ENCODE measurements at places on chromosomes 13 and 19.

DNA sequence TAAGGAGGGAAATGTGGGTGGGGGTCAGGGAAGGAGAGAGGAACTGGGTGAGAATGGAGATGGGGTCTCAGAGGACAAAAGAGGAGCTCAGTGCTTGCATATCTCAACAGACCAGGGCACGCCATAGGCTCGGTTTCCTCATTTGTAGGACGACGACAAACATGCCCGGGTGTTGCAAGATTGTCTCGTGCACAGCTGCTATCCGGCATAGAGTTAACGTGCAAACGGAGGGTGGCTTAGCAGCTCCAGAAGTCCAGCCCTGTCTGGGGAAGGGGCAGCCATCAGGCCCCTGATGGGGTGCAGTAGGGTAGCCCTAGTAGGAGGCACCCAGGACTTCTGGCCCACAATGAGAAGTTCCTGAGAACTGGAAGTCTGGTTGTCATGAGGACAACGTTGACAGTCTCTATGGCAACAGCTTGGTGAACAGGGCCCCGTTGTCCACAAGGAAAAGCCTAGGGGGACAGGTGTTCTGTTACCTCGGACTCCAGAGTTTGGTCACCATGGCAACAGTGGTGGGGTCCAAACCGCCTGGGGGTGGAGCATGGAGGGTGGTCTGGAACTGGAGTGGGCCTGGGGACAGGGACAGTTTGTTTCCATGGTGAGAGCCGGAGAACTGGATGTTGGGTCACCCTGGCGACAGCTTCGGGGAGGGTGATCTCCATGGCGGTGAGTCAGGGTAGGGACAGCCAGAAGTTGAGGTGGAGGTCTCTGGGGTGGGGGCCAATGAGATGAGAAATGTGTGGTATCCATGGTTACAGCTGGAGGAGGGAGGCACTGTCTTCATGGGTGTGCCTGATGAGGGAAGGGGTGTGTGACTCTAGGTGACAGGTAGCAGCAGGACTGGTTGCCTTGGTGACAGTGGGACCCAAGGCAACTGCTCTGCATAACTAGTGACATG is 16.8 kb downstream of the TM6SF2 start:
- DNase-seq: peak; percentile 49

GRCh38 chr19:1680976-1681375 is 28.6 kb upstream of the TCF3 start:
- no peak for DNase-seq

DNA sequence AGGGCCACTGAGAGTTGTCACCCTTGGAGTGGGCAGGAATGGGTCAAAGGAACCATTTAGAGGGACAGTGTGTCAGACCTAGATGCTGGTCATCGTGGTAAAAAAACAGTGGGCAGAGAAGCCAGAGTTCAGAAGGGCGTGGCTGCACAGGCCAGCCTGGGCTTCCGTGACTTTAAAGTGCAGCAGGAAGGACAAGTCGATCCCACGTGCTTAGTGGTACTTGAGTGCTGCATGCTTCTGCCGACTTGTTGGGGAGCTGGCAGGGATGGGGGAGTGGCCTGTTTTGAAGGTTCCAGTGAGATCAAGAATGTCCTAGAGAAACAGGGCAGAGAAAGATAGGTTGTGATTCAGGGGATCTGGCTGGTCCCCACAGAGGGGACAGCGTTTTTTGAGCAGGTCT is 17.0 kb downstream of the LYL1 start:
- DNase-seq: peak; percentile 35

DNA sequence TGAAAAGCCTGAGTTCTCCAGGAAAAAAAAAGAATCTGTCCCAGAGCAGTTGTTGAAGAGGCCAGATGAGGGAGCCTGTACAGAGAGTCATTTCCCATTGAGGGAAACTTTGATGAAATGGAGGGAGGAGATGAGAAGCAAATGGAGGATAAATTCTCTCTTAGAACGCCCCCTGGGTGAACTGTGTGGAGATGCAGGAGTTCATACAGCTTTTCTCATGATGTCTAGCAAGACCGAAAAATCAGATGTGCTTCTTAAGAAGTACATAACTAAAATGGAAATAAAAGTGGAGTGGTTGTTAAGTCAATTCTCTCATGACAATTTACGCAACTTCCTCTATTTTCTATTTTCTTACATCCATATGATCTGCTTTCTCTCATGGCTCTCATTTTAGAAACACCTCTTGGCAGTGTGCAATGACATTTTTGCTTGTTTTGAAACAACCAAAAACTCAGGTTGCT is 1263.1 kb downstream of the PCDH9 start:
- DNase-seq: no peak

- peak; percentile 60 for DNase-seq
Measured at GRCh38 chr19:47573071-47574026, at the start of gene ZNF541. Gene ZNF541 (minus strand): TSS chr19:47573148. CDS start chr19:47555856, 17,292 bp downstream.

GRCh38 chr13:98239162-98240076 is 62.4 kb upstream of the RNF113B start:
- no peak for DNase-seq

GRCh38 chr13:76512721-76513145 is 373.5 kb downstream of the KCTD12 start:
- DNase-seq: peak; percentile 29

DNA sequence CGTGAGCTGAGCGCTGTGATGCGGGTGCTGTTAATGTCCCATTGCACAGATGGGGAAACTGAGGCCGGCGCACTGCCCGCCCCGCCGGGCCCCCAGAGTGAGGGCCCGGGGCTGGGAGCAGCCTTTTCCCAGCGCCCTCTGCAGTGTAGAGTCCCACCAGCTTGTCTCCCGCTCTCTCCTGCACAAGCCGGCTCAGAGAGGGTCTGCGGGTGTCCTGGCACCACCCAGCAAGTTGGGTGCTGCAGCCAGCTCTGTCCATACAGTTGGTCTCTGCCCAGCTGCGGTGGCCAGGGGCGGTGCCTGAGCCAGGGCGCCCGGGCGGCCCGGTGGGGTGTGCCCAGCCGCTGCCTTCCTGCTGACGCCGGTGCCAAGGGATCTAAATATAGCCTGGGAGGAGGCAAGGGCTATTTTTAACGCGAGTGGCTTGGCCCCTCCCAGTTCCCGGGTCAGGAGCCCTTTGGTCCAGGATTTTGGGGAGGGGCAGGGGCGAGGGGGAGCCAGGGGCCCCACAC is 19.3 kb downstream of the GADD45B start:
- peak; percentile 53 for DNase-seq

- no peak for DNase-seq
Measured at GRCh38 chr19:30471441-30471840, 99.3 kb downstream of the ZNF536 start.

- no peak for DNase-seq
Measured at GRCh38 chr19:30523791-30524190, 151.6 kb downstream of the ZNF536 start.

- DNase-seq: no peak
Measured at GRCh38 chr13:113956571-113956970, 17.3 kb downstream of the C13orf46 start.

DNA sequence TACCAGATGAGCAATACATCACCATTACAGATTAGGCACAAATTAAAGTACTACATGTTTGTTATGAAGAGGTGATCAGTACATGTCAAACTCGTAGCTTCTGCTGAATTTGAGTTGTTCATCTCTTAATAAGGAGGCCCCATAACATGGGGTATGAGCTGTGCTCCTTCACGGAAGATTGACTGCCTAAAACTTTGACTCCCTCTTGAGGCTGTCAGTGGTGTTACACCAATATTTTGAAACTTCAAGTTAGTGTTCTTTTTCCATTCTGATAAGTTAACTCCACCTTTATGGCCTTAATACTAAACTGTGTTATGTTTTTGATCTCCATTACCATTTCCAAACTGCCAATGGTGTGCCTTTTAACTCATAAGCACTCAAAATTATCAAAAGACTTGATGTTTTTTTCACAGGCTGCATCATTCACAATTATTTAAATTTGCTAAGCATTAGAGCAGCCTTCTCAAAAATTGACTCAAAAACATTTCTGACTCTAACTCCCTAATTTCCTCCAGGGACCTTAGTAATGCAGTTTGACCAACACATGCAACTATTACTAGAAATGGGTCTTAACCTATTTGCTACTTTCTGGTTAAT is 1591.5 kb downstream of the PCDH9 start:
- DNase-seq: peak; percentile 27

- DNase-seq: no peak
Measured at GRCh38 chr19:54014920-54015560, 23.6 kb downstream of the CACNG6 start.

- no peak for DNase-seq
Measured at GRCh38 chr13:44605721-44606120, 29.6 kb upstream of the TSC22D1 start.

- DNase-seq: peak; percentile 25
Measured at GRCh38 chr19:12995596-12996405, 526 bp downstream of the NFIX start.

- peak; percentile 95 for DNase-seq
Measured at GRCh38 chr13:46341112-46341711, 45.8 kb downstream of the RUBCNL start.

- DNase-seq: peak; percentile 69
Measured at GRCh38 chr19:49210108-49210900, 52.7 kb downstream of the TRPM4 start.

DNA sequence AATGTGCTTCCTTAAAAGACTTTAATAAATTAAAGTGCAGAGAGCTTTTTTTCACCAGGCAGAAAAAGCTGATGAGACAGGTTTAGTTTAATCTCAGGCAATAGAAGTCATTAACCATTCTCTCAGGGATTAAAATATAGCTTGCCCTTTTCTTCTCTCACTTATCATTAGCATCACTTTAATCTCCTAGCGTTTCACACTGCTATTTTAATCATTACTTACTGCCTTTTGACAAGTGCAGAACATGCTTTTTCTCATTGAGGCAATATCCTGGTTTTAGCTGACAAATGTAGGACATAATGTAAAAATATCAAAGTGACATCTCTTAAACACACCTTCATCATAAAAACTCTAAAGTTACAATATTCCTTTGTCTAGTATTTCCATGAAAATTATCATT is 94.6 kb downstream of the DACH1 start:
- DNase-seq: no peak

DNA sequence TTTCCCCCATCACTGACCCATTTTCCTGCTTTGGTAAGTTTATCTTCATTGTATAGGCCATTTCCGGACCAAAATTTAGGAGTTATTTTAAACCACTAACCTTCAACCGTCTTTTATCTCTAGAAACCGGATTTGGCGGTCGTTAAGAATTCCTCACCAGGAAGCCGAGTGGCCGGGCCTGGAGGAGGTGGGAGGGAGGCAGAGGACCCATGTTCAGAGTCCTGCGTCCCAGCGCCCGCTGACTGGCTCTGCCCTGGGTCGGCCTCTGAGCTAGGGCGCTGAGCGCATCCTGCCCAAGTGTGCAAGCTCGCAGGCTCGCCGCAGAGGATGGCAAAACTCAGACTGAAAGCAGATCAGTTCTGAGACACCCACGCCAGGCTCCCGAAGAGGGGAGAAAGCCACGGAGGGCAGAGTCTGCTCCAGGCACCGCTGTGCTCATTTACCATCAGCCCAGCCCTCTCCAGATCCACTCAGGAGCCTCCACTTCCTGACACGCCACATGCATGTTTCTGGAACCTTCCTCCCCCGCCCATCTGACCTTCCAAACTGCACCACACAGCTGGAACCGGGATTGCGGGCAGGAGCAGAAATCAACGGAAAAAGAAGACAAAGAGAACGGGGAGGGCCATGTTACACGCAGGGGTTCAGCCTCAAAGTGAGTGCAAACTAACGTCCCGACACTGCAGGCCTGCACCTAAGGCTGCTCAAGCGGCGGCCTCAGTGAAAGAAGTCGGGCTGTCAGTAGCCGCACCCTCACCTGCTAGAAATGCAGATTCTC is 8.3 kb downstream of the COL4A1 start:
- no peak for DNase-seq

- DNase-seq: no peak
Measured at GRCh38 chr13:91220872-91221271, 126.6 kb upstream of the MIR17HG start.

DNA sequence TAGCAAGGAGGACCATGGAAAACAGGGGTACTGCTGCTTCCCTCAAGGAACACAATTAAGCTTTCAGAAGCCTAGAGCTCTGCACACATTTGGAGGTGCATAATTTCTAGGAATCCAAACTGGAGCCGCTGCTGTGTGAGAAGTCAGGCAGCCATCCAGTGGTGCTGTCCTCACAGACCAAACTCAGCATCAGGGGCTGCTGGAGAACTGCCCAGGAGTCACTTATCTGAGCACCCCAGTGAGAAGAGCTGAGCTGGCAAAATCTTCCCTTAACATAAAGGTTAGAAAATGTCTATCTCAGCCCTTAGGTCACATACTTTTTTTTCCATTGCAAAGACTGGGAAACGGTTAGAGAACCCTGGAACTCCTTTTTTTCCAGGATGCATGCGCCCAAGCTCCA is 72.8 kb downstream of the ATP7B start:
- DNase-seq: no peak

DNA sequence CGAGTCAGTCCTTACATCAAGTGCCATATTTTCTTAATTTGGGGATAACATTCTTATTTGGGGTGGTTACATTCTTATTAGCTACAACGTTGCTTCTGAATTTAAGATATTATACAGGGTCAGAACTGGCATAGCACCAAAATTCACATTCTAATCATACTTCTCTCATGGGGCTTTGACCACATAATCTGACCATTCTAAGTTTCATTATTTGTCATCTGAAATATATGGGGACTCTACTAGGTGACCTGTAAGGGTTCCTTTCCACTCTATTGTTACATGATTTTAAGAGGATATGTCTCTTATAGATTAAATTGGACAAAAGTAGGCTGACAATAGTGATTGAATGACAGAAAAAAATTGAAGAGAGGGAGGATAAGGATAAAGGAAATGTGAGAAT is 536.5 kb downstream of the KCTD12 start:
- DNase-seq: no peak

DNA sequence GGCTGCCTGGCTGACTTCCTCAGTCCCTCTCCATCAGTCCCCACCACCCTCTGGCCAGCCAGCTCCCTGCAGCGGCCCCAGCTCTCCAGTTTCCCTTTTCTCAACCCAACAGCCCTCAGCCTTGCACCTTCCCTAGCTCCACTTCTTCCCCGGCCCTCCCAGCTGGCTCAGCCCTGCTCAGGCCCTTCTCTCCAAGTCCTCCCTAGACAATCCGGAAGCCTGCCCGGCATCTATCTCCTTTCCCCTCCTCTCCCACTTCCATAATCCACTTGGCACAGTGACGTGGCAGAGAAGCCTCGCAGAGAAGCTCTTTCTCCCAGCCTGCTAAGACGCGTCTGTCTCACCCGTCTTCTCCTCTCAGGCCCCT is 1.1 kb downstream of the UBXN6 start:
- peak; percentile 56 for DNase-seq

Measured in suppressor macrophage treated with lipopolysaccharide for 1 hour (primary cell).